Activated T-cell treated with anti-CD3 and anti-CD28 coated beads, Interleukin-2, amount 50 U/mL, for 72 hours (primary cell): ENCODE measurements at places on chromosomes 3 and 15.

- DNase-seq, result no peak
These were observed 557.5 kb downstream of the NAALADL2 start for GRCh38 chr3:175416600-175416999.

- no peak for DNase-seq
These were observed 11.4 kb upstream of the PEX5L start for GRCh38 chr3:180048103-180048502.

DNA sequence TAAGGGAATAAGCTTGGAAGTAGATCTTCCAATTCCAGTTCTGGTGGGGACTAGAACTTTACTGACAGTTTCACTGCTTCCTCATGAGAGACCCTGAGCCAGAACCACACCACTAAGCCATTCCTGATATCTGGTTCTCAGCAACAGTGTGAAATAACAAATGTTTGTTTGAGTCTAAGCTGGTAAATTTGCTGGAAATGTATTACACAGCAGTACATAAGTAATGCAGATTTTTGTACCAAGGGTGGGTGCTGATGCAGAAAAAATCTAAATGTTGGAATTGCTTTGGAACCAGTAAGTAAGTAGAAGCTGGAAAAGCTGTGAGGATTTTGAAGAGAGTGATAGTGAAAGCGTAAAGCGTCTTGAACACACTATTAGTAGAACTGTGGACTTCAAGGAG, 14.4 kb upstream of the AKAP13 start:
- DNase-seq, result no peak

DNA sequence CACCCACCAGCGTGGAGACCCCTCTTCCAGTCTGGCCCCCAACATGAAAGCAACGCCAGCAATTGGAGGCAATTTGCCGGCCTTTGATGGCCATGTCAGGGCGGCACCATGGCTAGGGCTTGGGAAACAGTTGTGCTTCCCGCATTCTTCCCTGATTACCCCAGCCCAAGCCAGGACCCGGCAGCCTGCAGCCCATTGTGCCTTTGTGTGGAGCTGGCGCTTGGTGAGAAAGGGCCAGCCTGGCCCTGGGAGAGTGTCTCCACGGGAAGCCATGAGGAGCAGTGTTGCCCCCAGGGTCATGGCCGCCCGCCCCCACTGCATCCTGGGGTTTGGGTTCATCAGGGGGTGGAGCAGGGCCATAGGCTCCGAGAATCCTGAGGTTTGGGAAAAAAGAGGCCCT, 66.0 kb downstream of the DNAJB8 start:
- no peak for DNase-seq
